ENCODE measurements at places on chromosomes 5 and 9.

- DNase-seq, result peak; percentile 71
Observed at GRCh38 chr5:180070756-180071530, 616 bp downstream of the RNF130 start.

DNA sequence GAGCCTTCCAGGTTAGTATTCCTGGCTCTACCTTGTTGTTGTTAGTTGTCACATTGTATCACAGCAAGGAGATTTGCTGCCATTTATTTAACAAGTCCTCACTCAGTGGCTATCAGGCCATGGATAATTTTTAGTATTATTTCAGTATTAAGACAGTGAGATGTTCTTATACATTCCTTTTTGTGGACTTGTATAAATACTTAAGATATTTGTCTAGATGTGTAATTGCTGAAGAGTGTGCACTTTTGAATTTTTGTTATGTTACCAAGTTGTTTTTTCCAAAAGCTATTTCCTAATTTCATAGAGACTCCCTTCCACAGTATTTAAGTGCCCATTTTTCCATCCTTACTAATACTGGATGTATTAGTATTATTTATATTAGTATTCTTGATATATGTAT lies 22.0 kb downstream of the SLC36A1 start:
- no peak for DNase-seq

DNA sequence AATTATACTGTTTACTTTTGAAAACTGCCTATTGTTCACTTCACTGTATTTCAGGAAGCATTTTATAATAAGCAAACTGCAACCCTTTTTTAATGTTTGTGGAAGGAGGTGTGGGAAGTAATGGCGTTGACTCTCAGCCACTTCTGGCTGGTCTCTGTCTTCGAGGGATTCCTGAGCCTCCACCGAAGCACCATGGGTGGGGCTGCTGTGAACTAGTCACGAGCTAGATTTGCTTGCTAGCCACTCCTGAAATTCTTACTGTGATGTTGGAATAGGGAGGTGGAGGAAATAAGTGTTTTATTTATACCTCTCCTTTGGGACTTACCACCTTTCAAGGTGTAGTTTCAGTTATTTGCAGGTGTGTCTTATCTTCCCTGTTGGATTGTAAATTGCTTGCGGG lies 26.8 kb downstream of the PIP5K1B start:
- DNase-seq, result no peak

DNA sequence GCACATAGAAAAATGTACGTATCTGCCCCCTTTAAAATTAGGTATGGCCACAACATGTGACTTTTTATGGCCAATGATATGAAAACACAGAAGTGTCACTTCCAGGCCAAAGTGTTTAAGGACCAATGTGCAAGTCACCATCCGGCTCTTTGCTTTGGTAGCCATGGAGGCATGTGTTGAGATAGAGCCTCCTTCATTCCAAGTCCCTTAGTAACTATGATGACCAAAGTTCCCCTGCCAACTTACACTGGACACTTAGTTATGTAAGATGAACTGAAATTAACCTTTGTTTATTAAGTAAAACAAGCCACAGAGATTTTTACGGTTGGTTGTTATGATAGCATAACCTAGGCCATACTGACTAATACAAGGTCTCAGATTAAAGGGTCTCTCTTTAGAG lies 51.0 kb downstream of the FBN2 start:
- DNase-seq, result no peak

DNA sequence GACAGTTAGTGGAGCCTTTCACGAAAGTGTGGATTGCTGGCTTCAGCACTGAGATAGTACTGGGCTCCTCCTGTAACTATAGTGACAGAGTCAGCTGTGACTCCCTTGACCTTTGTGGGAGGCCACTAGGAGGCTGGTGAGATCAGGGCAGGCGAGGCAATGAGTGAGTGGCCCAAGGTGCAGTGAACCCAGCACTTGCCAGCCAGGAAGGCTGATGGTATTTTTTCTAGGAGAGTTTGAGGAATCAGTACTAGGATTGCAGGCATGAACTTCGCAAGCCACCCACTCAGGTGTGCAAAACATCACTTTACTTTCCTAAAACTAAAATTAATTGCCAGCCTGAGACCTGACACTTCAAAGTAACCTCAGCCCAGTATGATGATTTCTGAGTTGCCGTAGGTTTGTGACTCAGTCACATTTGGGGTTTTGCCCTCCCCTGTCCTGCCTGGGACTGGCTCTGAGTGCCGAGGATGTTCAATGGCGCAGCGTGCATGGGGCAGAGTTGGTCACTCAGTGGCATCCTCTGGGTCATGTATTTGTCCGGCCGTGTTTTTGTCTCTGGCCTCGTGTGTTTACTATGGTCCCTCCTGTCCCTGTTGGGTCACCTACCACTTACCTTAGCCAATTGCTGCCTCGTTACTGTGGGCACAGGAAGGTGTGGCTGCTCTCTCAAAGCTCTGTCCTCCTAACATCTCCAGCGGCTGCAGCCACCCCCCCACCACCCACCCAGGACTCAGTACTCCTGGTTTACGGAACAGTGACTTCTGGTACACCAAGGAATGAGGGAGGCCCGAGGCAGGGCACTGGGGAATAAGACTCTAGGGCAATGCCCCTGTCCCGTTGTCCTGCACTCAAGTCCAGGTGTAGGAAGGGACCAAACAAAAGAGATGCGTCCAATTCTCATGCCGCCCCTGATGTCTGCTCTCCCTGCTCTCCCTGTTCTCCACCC lies 67.2 kb downstream of the IL31RA start:
- DNase-seq, result no peak

DNA sequence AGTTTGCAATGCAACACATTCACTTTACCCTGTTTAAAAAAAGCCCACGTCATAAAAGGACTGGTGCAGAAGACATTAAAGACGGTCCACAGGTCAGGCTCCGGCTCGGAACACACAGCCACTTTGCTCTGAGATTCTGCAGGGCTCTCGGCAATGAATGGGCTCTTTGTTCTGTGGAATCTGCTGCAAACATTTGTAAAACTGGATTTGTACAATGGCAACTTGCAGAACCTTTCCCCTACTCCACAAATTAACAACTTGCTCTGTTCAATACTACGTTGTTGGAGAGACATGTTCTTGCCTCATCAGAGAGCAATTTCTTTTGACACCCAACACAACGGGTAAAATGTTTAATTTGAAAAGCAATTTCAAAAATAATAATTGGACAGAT lies 13.0 kb upstream of the NR5A1 start:
- no peak for DNase-seq

DNA sequence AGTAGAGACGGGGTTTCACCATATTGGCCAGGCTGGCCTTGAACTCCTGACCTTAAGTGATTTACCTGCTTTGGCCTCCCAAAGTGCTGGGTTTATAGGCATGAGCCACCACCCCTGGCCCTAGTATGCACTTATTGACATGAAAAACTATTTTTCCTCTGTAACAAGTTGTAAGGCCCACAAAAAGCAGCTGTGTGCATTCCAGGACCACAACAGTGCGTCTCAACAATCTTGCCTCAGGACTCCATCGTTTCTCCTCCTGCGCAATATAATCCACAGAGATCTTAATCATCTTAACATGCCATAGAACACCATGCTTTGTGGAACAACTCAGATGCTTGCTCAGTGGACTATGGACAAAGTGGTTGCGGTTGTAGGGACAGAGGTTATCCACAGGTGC lies 10.2 kb downstream of the OR2V1 start:
- DNase-seq, result no peak

DNA sequence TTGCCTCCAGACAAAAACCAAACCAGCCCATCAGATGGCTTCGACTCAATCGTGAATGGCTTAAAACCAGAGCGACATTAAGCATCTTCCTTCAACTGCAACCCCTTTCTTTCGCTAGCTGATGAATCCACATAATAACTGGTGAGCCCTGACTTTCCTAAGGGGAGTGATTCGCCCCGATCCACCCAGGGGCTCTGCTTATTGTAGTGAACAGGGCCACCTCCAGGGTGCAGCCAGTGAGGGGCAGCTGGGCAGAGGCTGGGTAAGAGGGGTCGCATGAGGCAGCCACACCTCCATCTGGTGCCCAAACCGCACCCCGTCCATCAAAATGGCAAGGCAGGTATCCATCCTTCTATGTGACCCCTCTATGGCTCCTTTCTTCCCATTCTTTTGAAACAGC lies 38.0 kb downstream of the SLC35D2 start:
- DNase-seq, result no peak

GRCh38 chr5:169290895-169291294 lies 10.0 kb downstream of the SLIT3 start:
- DNase-seq, result no peak

GRCh38 chr9:88663771-88664419 lies 128.9 kb downstream of the NXNL2 start:
- no peak for DNase-seq

DNA sequence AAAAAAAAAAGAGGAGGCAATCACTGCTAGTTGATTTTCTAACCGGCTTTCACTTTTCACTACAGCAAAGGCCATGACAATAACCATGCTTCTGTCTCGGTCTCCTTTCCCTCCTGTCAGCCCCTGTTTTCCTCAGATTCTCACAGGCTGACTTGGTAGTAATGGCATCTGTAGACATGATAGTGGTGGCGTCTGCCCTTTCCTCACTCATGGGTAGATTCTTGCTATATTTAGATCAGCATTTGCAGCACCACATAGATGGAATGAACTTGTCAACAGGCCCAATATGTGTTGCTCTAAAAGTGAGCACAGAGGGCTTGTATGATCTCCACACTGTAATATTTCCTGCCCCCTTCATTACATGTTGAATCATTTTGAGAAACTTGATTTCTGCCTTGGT lies 120.3 kb upstream of the FTMT start:
- no peak for DNase-seq

GRCh38 chr9:13013991-13014883 lies 239.4 kb downstream of the LURAP1L start:
- DNase-seq, result no peak

DNA sequence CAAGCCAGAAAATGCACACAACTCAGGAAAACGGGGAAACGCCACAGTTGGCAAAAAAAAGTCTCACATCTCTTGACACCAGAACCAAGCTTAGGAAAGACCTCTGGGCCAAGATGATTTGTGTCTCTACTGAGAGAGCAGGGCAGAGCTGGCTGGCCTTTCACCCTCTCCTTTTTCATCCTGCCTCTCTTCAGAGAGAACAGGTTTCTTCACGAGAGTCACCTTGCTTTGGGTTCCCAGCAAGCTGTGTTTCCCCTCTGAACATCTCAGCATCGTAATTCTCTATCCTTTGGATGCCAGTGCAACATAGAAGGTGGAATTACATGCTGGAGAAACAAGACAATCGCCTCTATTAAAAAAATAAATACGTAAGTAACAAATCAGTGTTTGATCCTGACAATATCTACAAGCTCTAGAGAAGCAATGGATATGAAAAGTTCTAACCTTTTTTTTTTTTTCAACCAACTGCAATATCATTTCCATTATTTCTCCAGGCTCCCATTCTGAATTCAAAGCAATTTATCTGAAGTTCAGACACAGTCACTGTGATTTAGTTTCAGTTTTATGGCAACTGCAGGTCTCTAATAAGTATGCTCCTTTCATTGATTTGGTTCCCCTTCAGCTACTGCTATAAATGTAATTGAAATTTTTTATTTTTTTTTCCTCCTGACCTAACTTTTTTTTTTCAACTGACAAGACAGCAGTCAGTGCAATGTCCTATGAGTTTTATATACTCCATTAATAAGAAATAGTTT lies 708.6 kb downstream of the DTWD2 start:
- DNase-seq, result no peak

- no peak for DNase-seq
Observed at GRCh38 chr9:110668570-110669167, at the start of gene MUSK. MUSK (plus strand) TSS chr9:110668791; CDS start chr9:110668905, 114 bp downstream.

GRCh38 chr5:58405175-58405574 lies 54.7 kb downstream of the PLK2 start:
- DNase-seq, result no peak

GRCh38 chr5:148353634-148354033 lies 18.3 kb downstream of the SPINK9 start:
- DNase-seq, result no peak

- no peak for DNase-seq
Observed at GRCh38 chr5:77292026-77292757, 81.7 kb downstream of the PDE8B start.

GRCh38 chr5:54792611-54793404 lies 192.6 kb downstream of the ESM1 start:
- no peak for DNase-seq

DNA sequence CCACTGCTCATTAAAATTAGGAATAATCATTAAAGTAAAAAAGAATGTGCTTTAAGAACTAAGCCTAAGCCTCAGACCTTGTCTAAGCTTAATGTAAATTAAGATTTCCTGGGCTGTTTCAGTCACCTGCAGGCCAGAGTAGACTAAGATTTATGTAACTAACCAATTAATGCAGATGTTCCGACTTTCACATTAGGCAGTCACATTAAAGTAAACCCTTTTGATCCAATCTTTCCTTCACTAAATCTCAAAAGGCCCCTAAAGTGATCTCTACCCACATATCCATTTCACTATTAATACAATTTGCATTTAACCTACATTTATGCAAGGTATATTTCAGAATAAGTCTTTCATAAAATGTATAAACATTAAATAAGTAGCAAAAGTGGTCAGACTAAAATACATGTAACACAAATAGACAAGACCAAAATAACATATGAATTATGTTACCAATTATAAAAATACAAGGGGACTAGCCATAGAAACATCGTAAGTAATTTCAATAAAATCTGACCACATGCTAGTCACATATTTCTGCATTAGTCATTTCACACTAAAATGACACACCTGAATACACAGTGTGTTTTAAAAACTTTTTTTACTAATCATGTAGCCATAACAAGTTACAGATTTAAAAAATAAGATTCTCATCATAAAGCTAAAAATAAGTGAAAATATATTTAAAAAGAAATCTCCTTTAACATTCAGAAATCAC lies 7.7 kb downstream of the NR3C1 start:
- DNase-seq, result no peak

GRCh38 chr5:69528035-69528434 lies 32.0 kb upstream of the GTF2H2C start:
- no peak for DNase-seq

- DNase-seq, result peak; percentile 33
Observed at GRCh38 chr9:85700330-85700729, 41.4 kb downstream of the AGTPBP1 start.

DNA sequence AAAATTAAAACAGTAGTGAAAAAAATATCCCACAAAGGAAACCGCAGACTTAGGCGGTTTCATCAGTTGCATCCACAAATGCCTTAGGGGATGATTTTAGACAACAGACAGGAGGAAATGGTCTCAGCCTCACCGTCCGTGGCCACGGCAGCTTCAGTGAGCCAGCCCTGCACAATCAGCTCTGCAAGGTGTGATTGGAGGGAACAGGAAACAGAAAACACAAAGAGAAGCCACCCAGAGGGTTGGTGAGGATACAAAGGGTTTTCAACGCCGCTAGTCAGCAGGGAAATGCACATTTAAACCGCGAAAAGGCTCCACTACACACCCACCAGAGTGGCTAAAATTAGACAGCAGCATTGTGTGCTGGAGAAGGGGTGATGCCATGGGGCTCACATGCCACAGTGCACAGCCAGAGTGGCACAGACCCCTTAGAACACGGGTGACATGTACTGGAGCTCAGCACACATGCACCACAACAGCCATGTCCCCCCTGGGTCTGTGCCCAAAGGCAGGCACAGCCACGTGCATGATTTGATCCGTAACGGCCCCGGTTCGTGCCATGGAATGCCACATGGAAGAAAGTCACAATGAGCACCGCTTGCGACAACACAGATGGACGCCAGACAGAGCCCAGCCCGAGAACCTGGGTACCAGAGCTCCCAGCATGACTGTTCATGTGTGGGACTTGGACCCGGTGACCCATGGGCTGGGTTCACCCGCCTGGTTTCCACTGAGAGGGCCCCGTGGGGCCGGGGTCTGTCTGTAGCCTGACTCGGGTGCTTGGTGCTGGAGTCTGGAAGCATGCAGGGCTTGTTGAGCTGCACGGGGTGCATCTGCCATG lies 18.3 kb upstream of the TERT start:
- peak; percentile 37 for DNase-seq

GRCh38 chr5:111697881-111698757 lies 58.9 kb downstream of the NREP start:
- no peak for DNase-seq

Measured in B cell (primary cell).